ENCODE measurements at places on chromosomes 3 and 15.

GRCh38 chr15:50828610-50829206, 63.2 kb upstream of the SPPL2A start:
- no peak for DNase-seq

- no peak for DNase-seq
These were observed 195.4 kb downstream of the RAP2B start for GRCh38 chr3:153357436-153357835.

DNA sequence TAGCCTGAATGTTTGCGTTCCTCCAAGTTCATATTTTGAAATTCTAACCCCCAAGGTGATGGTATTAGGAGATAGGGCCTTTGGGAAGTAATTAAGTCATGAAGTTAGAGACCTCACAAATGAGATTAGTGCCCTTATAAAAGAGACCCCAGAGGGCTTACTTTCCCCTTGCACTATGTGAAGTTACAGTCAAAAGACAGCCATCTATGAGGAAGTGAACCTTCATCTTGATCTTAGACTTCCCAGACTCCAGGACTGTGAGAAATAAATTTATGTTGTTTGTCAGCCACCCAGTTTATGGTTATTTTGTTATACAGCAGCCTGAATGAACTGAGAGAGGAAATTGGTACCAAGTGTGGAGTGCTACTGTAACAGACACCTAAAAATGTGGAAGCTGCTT, 74.4 kb downstream of the DAPK2 start:
- DNase-seq, result no peak

GRCh38 chr3:113140876-113141275, 70.5 kb upstream of the BOC start:
- DNase-seq, result no peak

- DNase-seq, result no peak
These were observed 692.9 kb downstream of the GBE1 start for GRCh38 chr3:81068546-81068945.

DNA sequence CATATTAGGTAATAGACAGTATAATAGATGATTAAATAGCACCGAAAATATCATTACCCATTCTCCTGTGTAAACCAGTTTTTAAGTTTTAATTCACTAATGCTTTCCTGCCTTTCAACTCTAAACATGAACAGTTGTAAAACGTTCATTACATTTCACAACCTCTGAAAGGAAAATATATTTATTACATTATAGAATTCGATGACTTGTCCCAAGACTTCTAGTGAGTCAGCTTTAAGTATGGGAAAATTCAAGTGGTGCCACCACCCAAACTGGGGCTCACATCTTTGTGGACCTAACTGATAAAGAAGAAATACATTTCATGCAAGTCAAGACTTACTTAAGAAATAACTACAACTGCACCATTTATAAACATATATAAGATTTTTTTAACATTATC, 2.0 kb downstream of the TRIM59 start:
- no peak for DNase-seq

- no peak for DNase-seq
These were observed 40.2 kb upstream of the LYZL4 start for GRCh38 chr3:42450567-42450966.

- DNase-seq, result no peak
These were observed 585.9 kb downstream of the UNC13C start for GRCh38 chr15:54564166-54564565.

DNA sequence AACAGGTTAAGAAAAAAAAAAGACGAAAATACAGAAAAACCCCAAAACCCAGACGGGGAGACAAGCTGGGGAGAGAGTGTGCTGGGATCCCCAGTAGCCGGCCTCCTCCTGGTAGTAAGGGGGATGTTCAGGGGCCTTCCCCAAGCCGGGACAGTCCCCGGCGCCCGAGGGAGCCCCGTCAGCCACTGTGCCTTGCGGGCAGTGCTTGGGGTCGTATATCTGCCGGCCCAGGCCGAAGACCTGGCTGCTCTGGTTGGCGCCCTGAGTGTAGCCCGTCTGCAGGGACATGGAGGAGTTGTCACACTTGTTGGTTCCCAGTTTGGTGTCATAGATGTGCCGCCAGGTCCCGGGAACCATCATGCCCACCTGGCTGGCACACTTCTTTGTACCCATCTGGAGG, 287.2 kb upstream of the GADL1 start:
- no peak for DNase-seq

- DNase-seq, result no peak
These were observed 335.6 kb downstream of the FOXP1 start for GRCh38 chr3:71247958-71248335.

GRCh38 chr15:42184296-42184695, 23.8 kb downstream of the VPS39 start:
- no peak for DNase-seq

DNA sequence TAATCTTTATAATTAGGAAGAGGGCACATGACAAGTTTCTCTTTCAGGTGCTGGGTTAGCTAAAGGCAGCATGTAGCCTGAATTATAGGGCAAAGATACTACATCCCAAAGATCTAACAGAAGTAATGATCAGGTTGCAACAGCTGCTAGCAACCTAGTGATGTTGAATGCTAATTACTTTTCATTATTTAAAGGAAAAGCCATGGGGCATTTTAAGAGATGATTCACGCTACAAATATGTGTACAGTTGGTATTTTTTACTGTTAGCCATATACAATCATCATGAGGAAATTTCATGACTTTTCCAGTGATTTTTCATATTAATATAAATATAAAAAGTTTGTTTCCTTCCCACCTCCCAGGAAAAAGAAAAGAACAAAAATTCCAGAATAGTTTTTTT, 43.0 kb downstream of the NEK10 start:
- no peak for DNase-seq

DNA sequence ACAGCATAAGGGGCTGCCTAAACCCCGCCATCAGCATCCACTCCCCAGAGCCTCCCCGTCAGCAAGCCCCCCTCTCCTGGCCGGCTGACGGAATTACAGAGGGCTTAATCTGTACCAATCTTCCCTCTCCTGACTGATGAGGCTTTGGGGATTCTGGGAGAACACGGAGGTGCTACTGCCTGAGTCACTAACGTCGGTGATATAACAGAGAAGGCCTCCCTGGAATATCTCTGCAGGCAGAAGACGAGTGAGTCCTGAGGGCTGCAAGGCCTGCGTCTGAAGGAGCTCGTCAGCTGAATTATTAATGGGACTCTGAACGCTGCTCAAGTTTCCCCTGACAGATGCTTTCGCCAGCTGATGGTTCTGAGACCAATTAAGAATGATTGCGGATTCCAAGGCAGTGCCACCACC, 147.7 kb downstream of the XXYLT1 start:
- DNase-seq, result no peak

DNA sequence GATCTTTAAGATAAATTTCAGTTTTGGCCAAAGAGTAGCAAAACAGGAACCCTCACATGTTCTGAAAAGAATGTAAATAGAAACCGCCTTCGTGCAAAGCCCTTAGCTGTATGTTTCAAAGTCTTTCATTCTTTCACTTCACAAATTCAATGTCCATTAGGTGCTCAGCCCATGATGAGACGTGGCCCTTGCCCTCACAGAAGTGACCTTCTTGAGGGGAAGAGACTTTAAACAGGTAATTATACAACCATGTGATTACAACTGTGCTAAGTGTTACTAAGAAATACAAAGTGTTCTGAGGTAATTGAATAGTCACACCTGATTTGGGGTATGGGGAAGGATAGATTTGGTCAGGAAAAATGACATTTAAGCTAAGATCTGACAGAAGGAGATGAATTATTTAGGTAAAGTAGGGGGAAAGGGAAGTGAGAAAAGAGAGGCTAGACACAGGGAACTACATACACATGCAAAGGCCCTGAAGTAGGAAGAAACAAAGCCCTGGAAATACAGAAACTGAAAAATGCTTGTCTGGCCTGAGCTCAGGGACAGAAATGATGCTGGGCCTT, 19.6 kb downstream of the HSPBAP1 start:
- DNase-seq, result no peak

GRCh38 chr15:63059573-63060216, 17.1 kb downstream of the TPM1 start:
- no peak for DNase-seq

- no peak for DNase-seq
These were observed 26.6 kb downstream of the CGGBP1 start for GRCh38 chr3:88032245-88032644.

DNA sequence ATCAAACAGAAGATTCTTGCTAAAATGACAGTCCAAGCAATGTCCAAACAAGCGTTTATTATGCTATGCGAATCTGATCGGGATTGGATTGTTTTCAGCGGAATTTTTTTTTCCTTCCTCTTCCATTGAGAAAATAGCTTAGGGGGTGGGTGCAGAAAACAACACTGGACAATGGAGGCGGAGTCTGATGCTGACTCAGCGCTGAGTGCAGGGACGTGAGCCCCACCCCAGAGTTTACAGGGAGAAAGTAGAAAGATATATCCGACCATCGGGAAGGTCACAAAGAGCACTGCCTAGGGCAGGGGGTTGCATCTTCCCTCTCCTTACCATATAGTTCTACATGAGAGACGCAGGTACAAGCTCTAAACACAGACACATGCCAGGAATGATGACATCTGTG, 117.0 kb downstream of the FOXP1 start:
- no peak for DNase-seq

DNA sequence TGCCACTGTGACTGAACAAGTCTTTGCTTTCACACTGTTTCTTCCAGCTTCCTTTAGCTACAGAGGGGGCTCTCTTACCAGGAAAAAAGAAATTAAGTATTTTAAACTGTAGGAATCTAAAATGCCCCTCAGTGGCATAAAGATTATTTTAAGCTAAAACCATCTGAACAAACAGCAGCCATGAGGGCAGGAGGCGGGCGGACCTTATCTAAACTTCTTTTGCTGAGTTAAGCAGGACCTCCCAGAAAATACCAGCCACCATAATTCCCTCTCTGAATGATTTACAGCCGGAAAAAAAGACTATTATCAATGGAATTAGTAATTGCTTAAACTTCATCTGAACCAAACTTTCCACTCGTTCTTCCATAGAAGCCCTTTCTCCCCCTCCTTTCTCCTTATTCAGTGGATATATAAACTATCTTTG, 5.2 kb upstream of the TOPAZ1 start:
- DNase-seq, result no peak

DNA sequence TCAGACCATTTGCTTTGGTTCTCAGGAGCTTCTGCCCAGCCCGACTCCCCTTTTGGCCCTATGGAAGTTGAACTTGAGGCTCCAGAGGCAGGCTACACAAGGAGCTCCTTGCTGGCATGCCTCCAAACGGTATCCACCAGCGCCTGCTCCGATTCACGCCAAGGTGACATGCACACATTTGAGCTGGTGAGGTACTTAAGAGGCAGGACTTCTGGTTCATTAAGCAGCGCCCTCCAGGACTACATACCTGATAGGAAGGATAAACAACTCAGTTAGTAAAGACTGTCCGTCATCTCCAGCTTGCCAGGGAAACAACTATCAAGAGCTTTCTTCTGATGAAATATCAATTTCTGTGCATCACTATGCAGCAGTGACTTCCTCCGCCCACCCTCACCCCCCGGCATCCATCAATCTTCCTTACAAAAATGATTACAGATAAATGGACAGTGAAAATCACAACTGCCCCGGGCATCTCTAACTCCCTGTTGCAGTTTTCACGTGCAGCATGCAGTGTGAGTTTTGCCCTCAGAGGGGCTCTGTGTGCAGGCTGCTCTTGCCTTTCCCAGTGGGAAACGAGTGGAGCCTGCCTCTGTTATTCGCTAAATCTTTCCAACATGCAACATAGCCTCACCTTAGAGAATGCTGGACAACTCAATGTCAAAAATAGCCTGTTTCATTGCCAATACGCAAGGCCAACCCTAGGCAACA, 122.9 kb downstream of the ARRDC4 start:
- no peak for DNase-seq

- DNase-seq, result no peak
These were observed 23.4 kb downstream of the CHRNA7 start for GRCh38 chr15:32053719-32054118.

DNA sequence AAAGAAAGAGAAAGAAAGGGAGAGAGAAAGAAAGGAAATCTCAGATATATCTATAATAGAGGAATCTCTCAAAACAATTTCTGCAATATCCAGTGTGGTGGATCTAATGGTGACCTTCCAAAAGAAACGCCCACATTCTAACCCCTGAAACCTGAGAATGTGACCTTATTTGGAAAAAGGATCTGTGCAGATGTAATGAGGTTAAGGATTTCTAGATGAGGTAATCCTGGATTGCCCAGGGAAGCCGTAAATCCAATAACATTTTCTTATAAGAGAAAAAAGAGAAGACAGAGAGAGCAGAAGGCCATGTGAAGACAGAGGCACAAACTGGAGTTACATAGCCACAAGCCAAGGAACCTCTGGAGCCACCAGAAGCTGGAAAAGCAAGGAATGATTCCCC, 307.6 kb downstream of the ZBTB20 start:
- no peak for DNase-seq

GRCh38 chr3:106707347-106707746, 669.9 kb upstream of the CCDC54 start:
- DNase-seq, result no peak

- no peak for DNase-seq
These were observed 97.1 kb downstream of the CD47 start for GRCh38 chr3:107993771-107994170.

DNA sequence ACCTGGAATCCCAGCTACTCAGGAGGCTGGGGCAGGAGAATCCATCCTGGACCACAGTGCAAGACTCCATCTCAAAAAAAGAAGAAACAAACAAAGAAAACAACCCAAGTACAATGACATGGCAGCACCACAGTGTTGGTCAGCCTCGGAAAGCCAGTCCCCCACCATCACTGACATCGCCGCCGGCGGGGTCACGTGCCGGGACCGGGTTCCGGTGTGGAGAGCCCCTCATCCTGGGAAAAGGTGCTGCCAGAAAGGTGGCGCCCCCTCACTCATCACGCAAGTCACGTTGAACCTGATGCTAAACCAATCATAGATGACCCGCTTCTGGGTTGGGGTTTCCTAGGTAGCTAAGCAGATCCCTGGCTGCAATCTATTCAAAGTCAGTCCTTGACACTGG, 17.8 kb downstream of the QRICH1 start:
- DNase-seq, result no peak
